Bronchial smooth muscle cell (primary cell): ENCODE measurements at places on chromosomes 4 and X. TPM values are rescaled to one million over a fixed set of nuclear protein-coding genes. Genes with fewer than 3 reads are reported as not detected.

TLL1 gene
- not detected in 2 replicates for total RNA-seq

NLGN3 gene
- 0.26 and 0.95 TPM in 2 replicates for total RNA-seq

CORIN gene
- total RNA-seq = 0.16 and 0.26 TPM in 2 replicates

FGG gene
- total RNA-seq = not detected in 2 replicates

TRIM75 gene
- not detected in 2 replicates for total RNA-seq

PDCL2 gene
- not detected in 2 replicates for total RNA-seq

EGF gene
- total RNA-seq = under 0.01 and 0.26 TPM in 2 replicates

GLOD5 gene
- not detected in 2 replicates for total RNA-seq

SLC10A4 gene
- total RNA-seq = not detected in 2 replicates

ZDHHC15 gene
- under 0.01 and 0.09 TPM in 2 replicates for total RNA-seq

NDNF gene
- 0.09 and 0.32 TPM in 2 replicates for total RNA-seq

REST gene
- total RNA-seq = 11.3 and 20.0 TPM in 2 replicates

CDKL5 gene
- 1.9 and 2.2 TPM in 2 replicates for total RNA-seq

IBSP gene
- total RNA-seq = not detected in 2 replicates
